ENCODE measurements at places on chromosomes 4 and X.

- DNase-seq, result no peak
These were observed 2.8 kb upstream of the PCDH7 start for GRCh38 chr4:30717208-30718020.

DNA sequence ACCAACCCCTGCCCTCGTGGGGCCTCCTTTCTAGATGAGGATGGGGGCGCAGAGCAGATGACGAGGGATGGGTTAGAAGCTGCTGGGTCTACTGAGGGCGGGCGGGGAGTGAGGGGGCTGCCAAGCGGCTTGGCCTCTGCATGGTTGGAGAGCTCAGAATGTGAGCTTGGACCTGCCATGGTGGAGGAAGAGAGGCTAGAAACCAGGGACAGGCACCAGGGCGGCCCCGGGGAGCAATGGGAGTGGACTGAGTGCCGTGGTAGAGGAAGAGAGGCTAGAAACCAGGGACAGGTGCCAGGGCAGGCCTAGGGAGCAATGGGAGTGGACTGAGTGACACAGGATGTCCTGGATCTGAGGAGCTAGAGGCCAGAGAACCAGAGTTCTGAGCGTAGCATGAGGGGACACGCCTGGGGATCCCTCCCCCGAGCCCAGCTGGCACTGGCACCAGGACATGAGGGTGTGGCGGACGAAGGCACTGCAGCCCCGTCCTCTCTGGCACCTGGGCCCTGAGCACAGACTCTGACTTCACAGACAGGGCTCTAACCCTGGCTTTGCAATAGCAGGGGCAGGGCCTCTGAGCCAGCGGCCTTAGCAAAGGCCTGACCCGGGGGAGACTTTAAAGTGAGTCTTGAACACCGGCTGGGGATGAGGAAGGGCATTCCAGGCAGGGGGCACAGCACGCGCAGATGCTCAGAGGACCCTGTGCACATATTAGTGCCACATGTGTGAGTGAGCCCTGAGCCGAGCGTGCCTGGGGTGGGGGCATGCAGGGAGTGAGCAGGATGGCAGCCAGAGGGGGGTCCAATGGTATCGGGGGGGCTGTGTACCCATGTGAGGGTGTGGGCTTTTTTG lies 214.0 kb upstream of the PSAPL1 start:
- no peak for DNase-seq

GRCh38 chr4:15587649-15588048 lies 67.5 kb downstream of the FBXL5 start:
- no peak for DNase-seq

DNA sequence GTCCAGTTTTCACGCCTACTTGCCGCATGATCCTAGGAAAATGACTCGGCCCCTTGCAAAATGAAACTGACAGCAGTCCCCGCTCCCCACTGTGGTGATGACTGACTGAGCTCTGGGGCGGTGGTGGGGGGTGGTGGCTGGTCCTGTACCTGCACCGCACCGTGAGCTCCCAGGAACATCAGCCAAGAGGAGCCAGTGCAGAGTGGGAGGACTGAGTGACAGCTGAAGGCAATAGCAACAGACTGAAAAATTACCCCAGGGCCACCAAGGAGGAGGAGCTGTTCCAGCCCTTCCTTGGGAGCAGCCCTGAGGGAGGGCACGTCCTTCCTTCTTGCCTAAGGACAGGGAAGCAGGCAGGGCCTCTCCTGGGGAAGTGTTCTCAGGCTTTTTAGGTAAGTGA lies 2.4 kb upstream of the C4orf50 start:
- no peak for DNase-seq

DNA sequence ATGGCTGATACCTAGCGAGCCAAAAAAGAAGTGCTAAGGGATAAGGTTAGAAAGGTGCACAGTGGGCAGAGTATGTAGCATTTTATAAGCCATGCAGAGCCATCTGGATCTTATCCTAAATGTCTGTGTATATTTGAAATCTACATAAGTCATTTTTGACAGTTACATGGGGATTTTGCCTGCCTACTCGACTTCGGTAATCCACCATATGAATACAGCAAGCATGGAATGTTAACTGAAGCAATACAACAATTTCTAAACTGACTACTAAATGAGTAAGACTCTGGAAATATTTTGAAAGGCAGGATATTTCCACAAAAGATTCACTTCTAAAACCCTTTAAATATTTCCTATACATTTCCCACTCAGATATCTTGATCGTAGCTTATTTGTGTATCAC lies 122.5 kb downstream of the KCNIP4 start:
- DNase-seq, result no peak

DNA sequence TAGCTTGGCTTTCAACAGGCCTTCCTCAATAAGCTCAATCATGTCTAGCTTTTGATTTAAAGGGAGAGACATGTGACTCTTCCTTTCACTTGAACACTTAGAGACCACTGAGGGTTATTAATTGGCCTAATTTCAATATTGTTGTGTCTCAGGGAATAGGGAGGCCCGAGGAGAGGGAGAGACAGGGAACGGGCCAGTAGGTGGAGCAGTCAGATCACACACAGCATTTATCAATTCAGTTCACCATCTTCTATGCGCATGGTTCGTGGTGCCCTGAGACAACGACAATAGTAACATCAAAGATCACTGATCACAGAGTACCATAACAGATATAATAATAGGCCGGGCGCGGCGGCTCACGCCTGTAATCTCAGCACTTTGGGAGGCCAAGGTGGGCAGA lies 17.8 kb downstream of the ZNF81 start:
- DNase-seq, result peak; percentile 11

GRCh38 chr4:164596927-164597326 lies 157.0 kb upstream of the SMIM31 start:
- DNase-seq, result no peak

DNA sequence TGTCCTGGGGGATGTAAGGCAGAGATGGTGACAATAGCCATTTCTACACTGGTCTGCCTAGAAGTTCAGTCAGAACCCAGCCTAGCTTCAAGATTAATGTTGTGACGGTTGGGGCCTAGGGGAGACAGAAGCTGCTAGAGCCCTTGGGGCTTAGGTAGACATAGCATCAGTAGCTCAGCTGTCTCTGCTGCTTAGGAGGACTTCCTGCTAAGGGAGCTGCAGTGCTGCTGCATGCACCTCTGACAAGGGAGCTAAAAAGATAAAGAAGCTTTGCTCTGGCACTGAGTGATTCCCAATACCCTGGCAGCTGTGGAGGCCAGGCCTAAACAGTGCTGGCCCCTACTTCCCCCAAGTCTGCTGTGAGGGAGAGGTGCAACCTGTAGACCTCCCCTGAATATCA lies 116.0 kb downstream of the CT47B1 start:
- no peak for DNase-seq

- DNase-seq, result peak; percentile 4
These were observed 54.3 kb downstream of the NRK start for GRCh38 chrX:105876658-105877057.

- no peak for DNase-seq
These were observed 16.3 kb downstream of the TSPAN5 start for GRCh38 chr4:98641906-98642668.

Data from iPS DF 6.9 (cell line).